ENCODE measurements at places on chromosomes 4 and X.
A peak's percentile ranks its signal among the peaks of the same experiment; 100 is the strongest.

DNA sequence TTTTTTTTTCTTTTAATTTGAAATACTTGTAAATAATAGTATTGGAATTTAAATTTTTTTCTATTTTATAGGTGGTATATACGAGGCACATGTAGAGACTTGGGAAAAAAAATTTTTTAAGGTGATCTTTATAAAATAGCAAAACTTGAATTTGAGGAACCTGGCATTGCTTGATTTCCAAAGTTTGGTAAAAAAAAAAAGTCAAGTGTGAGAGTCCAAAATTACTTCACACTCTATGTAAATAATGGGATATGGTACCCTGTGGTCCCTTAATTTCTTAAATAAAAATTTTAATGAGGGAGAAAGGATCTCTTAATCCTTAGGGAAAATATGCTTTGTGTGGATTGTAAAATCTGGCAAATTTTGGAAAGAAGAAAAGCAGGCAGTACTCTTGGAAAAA lies 19.0 kb downstream of the SPRY1 start:
- no peak for DNase-seq

- DNase-seq: no peak
Measured at GRCh38 chr4:13626492-13627177, 890 bp downstream of the BOD1L1 start.

GRCh38 chr4:7684294-7684693 lies 249.6 kb upstream of the PSAPL1 start:
- DNase-seq: no peak

DNA sequence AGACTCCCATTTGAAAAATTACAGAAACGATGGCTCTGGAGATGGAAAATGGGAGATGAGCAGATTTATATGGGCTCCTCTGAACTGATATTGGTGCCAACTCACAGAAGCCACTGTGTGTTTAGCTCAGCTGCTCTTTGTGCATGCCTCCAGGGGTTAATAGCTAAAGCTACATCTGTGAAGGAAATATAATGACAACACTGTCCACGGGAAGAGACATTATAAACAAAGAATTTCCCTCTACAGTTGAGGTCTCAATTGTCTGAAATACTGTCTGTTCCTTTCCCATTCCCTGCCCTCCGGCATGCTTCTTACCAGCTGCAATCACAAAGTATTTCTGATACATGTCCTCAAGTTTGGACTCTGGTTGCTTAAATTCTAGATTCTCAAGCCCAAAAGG lies 40.4 kb downstream of the PPA2 start:
- no peak for DNase-seq

GRCh38 chrX:76657499-76657898 lies 230.0 kb downstream of the MAGEE1 start:
- DNase-seq: no peak

GRCh38 chrX:148658115-148658730 lies 157.8 kb downstream of the AFF2 start:
- no peak for DNase-seq

DNA sequence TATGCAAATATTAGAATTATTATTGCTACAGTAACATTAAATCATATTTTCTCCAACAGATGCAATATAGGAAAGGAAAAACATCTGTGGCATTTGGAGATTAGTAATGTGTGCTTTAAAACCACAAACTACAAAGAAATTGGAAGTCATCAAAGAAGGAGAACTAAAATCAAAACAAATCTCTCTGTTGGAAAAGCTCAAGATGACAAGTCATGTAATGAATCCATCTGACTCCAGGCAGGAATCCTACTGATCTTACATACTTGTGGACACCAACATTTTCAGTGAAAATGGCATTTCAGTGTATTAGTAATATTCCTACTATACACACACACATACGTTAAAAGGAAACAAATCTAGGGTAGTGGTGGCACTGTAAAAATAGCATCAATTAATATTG lies 98.2 kb downstream of the SLC39A8 start:
- DNase-seq: no peak

- DNase-seq: no peak
Measured at GRCh38 chr4:20603671-20604313, 96.5 kb upstream of the PACRGL start.

DNA sequence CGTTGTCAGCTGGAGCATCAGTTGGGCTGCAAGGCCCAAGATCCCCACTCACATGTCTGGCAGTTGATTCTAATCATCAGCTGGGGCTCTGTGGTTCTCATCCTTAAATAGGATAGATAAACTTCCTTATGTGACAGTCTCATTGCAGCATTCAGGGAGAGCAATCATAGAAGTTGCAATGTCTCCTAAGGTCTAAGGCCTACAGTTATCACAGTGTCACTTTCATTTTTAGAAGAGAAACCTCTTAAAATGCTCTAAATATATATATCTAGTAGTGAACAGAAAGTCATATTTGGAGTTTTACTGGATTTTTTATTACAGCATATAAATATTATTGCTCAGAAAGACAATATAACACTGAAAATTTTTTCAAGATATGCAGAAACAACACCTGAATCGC lies 226.0 kb upstream of the PPP1R2C start:
- DNase-seq: no peak

GRCh38 chrX:136063340-136064079 lies 78.3 kb downstream of the SLC9A6 start:
- no peak for DNase-seq

DNA sequence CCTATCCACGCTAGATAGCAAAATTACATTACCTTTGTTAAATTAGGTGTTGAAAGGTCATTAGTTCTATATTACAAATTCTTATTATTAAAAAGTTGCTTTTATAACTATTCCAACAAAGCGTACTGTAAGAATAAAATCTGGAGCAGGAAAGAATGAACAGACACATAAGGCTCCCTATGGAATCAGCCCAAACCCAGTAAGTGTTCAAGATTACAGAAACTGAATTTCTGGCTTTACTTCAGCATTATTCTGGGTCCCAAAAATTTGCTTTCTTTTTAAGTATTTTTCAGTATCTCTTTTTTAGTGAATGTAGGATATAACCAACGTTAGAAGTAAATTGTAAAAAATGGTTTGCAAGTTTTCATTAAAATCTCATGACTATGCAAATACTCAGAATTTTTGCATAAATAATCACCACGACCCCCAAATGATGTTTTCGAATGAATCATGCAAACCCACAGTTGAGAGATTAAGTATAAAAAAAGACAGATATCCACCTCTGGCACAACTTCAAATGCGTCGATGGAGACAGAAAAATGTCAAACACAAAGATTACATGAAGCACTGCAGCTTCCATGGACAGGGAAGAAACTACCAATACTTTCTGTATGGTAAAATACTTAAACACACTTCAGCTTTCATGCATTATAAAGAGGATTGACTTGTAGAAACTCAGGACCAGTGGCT lies 238.5 kb downstream of the RASL11B start:
- DNase-seq: no peak

DNA sequence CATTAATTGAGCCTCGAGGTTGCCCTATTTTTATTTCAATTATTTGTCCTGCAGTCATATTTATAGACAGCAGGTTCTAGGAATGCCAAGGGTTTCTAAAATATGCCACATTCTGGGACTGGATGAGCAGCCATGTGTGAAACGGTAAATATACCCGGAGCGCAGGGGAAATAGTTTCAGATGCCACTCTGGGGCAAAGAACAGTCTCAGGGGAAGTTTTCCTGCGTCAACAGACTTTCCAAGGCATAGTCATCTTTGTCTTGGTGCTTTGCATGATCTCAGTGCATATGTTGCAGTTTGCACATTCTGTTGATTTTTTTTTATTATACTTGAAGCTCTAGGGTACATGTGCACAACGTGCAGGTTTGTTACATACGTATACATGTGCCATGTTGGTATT lies 71.0 kb downstream of the GPAT3 start:
- no peak for DNase-seq

DNA sequence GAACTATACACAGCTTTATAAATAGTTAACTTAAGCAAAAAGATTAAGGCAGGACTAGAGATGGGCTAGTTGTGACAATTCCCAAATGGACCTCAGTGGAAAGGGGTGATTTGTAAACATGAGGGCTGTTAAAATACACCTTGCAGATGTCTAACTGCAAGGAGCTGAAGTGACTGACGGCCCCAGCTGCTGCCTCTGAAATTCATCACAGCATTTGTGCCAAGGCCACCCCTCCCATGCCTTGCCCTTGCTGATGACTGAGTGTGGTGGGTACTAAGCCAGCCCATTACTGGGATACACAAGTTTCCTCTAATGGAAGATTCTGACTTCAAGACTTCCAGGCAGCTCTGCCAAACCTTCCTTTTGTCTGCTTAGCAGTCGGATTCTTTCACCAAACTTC lies 23.7 kb upstream of the EGFL6 start:
- no peak for DNase-seq

DNA sequence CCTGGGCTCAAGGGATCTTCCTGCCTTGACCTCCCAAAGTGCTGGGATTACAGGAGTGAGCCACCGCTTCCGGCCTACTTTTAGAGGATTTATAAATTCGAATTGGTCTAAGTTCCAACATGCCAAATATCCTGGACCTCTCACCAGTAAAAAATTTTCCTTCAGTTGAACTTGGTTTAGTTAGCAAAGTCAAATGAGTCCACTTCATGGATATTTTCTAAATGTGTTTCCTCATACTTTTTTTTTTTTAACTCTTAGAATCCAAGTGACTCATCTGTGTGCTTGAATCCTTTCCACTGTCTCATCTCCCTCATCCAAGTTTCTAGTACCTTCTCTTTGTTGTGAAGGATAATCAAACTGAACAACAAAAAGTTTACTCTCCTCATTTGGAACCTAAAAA lies 49.7 kb downstream of the RBM47 start:
- DNase-seq: no peak

GRCh38 chrX:74280759-74281158 lies 23.2 kb upstream of the ZCCHC13 start:
- no peak for DNase-seq

DNA sequence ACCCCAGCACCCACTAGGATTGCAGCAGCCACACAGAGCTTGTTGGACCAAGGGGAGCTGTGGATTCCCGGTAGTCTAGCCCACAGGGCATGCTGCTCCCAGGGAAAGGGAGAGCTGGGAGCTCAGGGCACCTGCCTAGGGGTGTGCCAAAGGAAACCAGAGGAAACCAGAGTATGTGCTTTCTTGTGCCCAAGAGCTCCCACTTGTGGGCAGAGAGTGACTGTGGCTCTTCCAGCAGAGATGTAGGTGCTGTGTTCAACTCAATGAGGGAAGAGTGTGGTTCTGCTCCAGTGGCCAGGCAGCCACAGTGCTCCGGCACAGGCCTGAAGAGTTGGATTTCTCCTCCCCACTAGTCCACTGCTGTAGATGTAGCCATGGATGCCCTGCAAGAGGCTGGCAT lies 1050.0 kb upstream of the INTU start:
- DNase-seq: no peak

- DNase-seq: peak; percentile 30
Measured at GRCh38 chrX:37846934-37847732, at the start of gene DYNLT3. DYNLT3 (minus strand) TSS chrX:37847571; CDS start chrX:37847510, 61 bp downstream.

Measured in nucleus accumbens (tissue), 56 donors.